ENCODE measurements at places on chromosomes 6 and 20.

- no peak for DNase-seq
Observed at GRCh38 chr6:11358904-11359830, 126.7 kb upstream of the NEDD9 start.

DNA sequence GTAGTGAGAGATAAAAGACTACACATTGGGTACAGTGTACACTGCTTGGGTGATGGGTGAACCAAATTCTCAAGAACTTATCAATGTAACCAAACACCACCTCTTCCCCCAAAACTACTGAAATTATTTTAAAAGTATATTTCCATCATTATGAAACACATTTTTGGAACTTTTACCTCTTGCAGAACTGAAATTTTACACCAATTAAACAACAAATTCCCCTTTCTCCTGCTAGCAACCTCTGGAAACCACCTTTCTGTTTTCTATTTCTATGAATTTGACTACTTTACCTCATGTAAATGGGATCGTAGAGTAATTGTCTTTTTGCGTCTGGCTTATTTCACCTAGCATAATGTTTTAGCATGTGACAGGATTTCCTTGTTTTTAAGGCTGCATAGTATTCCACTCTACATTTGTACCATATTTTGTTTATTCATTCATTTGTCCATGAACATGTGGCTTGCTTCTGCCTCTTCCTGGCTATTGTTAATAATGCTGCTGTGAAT, 149.9 kb upstream of the PHACTR1 start:
- no peak for DNase-seq

DNA sequence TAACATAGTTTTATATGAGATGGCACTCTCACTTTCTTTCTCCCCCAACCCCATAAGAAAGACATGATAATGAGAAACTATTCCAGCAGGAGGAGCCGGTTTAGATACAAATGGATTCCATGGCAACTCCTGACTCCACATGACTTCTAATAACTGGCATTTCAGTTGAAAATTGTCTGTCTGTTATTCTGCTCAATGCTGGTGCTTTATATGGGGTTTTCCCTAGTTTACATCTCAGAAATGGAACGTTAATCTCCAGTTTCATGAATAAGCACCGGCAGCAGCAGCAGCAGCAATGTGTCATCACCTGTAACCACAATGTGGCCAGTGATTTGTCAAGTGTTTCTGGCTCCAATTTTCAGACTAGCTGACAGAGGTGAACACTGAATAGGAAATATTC, 8.0 kb upstream of the SIM1 start:
- DNase-seq: no peak

GRCh38 chr20:32968478-32969241, 35.6 kb downstream of the SUN5 start:
- DNase-seq: no peak

DNA sequence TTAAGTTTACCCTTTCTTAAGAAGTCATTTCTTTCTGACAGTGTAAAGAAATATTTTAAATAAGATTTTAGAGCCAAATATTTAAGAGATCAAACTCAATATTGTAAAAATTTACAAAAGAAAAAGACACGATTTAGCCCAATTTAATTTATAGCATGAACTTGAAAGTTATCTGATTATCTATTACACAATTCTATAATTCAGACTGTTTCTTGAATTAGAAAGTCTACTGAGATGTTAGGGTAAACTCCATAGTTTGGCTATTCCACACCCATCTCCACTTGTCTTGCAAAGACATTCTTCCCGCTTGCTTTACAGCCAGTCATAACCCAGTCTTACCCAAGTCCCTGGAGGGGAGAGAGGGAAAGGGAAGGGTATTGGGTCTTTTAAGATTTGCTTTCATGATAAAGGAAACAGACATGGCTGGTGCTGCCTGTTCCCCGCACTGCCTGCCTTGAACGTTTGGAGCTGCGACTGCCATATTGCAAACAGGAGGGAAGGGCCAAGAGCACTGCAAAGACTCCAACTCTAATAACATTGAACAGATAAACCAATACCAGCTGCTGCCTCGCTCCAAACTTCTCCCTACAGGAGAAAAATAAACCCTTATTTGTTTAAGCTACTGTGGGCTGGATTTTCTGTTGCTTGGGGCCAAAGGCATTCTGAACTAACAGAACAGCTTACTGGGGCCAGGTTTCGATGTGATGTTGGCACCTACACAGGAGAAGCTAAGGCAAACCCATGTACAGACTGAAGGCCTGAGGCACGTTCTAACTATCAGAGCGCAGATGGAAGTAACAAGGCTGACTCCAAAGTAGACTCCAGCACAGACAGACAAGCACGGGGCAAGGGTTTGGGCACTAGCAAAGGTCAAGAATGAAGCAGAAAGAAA, 552.3 kb upstream of the JARID2 start:
- DNase-seq: no peak

- no peak for DNase-seq
Observed at GRCh38 chr20:57410398-57410920, 19.3 kb downstream of the RBM38 start.

DNA sequence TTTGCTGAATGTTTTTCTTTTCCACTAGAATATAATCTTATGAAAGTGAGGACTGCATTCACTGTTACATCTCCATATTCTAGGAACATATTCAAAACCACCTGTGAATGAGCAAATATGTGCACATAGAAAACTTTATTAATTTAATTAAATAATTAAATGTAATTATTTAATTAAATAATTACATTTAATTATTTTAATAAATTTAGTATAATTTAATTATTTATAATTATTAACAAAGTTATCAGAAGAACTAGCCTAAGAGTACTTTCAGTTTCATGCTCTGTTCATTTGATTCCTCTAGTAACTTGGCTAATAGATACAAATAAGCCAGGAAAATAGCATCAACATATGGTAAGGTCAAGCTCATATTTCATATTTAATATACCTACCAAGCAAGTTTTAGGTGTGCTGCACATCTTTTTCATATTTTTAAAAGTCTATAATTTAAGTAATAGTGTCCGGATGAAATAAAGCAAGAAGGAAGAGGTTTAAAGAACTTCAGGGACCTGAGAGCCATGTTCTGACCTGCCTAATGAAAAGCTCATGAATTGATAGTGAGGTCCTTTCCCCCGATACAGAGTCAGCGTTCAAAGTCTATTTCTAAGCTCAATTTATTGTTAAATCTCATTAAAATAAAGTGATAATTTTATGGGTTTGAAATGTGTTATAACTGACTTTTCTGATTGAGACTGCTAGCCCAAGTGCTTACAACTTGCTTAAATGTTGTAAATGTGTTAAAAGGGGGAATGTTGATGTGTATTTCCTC, 361.4 kb upstream of the FLRT3 start:
- DNase-seq: no peak

GRCh38 chr6:73984571-73985210, 288.7 kb downstream of the CD109 start:
- no peak for DNase-seq

DNA sequence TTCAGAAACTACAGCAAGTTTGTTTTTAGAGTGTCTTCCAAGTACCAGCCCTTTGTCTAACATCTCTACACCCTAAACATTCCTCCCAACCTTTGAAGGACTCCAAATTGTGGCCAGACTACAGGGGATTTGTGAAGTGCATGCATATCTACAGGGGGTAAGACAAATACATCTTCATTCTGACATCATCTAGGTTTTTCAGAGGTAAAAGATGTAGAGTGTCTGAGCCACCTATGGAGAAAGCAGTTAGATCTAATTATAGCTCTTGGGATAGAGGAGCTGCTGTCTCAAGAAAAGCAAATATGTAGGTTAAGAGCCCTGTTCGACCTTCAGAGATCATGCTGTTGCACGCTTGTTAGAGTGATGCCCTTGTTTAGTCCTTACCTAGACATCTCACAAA, 617.7 kb upstream of the AGPAT4 start:
- DNase-seq: no peak

DNA sequence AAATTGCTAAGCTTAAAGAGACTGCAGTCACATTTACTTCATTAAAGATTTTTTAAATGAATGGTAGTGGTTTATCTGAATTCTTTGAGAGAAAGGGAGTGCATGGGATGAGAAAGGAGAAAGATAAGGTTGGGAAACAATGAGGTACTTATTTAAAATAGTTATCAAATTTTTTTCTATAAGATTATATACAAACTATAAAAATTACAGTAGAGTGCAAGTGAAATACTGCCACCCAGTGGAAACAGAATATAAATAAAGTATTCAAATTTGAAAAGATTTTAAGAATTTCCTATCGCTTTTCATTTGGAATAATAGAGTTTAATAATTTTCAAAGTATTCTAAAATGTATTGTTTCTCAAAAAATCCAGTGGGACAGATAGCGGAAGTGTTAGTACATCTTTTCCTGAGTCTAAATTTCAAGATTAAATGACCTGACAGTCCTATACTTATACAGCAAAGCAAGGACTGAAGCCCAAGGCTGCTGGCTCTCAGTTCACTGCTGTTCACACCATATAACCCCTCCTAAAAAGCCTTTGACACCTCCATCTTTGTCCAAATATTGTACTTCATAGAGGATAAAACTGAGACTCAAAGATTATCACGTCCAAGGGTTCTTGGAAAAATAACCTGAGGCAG, 31.1 kb downstream of the EPM2A start:
- no peak for DNase-seq

- DNase-seq: no peak
Observed at GRCh38 chr6:163438298-163438939, 23.9 kb downstream of the QKI start.

DNA sequence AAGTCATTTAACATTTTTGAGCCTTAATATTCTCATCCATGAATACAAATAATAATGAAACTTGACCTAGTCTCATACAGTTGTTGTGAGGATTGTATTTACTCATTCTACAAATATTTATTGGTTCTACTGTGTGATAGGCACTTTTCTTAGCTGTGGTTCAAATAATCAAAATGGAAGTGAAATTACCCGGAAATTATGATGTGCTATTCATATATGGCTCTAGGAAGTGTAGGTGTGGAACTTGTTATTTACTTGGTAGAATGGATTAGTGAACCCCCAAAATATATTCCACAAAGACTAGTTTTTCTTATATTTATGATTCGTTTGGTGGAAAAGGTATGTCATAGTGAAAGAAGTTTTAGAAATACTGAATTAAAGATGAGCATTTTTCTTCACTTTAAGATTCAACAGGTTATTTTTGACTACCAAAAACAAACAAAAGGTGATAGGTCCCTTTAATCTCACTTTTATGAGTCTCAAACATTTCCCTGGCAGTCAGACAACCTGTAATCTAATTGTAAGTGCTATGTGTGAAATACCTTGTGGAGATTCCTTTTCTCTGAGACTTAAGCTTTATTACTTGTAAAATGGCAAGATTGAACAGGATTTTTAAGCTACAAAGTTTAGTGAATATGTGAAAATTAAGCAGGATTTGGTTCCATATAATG, 77.8 kb downstream of the STXBP5 start:
- no peak for DNase-seq

GRCh38 chr6:125509477-125509876, 207.7 kb upstream of the HDDC2 start:
- no peak for DNase-seq

DNA sequence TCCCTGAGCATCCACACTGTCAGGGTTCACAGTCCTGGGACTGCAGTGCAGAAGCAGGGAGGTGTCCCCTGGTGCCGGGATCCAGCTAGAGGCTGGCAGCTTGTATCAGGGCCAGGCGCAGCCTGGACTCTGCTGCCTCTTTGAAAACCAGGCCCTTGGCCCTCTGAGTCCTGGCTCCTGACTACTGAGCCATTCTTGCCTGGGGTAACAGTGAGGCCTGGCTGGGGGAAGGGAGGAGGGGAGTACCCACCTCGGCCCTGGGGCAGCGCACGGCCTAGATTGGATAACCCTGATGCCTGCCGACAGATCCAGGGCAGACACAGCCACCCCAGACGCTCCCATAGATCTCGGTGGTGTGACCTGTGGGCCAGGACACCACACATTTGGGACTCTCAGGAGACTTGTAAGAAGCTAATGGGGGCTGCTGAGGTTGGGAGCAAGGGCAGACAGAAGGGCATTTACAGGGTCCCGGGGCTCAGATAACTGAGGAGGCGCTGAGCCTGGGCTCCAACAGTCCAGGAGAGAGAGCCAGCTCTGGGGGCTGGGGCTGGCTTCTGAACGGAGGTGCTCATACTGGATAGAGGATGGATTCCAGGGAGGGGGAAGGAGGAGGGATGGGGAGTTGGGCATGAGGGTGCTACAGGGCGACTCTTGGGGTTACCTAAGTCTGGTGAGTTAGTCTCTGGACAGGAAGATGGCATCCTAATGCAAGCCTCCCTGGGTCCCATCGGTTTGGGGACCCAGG, 30.5 kb downstream of the SPDEF start:
- no peak for DNase-seq

DNA sequence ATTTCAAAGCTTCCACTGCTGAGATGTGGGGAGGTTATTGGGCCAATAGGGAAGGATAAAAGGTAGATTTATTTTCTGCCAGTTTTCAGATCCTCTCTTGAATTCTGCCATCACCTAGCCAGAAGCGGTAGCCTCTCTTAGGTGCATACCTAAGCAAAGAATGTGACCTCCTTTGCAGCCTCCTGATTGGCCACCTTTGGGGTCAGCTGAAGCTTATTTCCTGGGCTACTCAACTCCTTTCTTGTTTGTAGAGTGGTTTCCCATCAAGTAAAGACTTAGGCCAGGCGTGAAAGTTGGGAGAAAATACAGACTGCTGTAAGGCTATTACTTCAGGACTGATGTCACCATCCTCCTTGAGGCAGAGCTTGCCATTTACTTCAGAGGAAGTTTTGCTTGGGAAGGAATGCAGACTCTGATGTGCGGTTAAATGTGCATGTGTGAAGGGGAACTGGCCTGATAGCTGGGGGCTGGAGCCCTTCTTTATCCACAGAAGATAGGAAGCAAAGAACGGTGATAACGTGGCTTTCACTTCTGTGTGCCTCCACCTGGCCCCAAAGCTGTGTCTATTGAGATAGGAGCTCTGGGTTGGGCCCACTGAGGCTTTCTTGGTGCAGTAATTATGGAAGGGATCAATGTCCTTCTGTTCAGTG, 70.1 kb downstream of the TRMT11 start:
- no peak for DNase-seq

DNA sequence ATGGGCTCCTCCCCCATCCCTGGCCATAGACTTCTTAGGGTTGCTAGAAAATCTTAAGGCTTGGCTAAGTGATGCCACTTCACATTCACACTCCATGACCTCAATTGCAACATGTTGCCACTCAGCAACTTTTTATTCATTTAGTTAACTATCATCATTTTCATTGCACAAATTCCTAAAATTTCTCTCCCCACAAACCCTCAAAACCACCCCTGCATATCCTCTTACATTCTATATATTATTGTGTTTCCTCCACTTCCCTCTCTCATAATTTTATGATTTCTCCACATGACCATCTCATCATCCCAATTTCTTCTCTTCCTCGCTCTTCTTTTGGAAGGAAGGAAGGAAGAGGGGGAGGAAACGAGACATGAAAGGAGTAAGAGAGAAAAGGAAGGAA, 436.0 kb downstream of the HACE1 start:
- DNase-seq: no peak

DNA sequence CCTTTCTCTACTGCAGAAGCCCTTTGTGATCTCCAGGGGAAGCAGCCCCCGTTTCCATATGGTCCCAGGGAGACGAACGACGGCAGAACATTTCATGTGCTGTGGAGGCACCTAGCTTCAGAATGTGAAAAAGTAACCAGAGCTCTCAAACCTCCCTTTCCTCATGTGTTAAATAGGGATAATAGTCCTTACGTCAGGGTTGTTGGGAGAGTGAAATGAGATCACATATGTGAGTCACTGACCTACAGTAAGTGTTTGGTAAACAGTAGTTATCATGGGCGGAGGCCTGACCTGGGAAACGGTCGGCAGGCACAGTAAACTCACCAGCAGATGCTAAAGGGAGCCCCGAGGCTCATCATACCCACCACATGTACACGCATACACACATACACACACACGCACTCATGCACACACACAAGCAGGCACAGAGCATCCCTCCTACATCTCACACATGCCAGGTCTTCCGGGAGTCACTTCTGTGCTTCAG, 89.7 kb downstream of the LY86 start:
- no peak for DNase-seq
